MV-4-11 (cell line): ENCODE measurements at places on chromosomes 1 and 21.

DNA sequence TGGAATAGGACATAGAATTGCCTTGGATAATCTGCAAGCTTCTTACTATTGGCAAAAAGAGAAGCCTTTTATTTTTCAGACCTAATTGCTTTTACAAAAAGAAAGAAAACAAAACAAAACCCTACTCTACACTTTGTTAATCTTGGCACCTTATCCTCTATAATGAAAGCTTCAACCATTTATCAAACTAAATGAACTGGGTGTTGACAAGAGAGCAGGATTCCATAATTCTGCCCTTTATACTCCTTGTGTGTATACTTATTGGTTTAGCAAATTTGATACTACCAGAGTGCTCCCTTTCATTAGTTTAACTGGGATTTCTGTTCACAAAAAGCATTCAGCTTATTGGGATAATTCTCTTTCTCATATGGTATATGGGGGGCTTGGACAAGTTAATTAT lies 3.0 kb upstream of the TMCC2 start:
- no peak for DNase-seq

DNA sequence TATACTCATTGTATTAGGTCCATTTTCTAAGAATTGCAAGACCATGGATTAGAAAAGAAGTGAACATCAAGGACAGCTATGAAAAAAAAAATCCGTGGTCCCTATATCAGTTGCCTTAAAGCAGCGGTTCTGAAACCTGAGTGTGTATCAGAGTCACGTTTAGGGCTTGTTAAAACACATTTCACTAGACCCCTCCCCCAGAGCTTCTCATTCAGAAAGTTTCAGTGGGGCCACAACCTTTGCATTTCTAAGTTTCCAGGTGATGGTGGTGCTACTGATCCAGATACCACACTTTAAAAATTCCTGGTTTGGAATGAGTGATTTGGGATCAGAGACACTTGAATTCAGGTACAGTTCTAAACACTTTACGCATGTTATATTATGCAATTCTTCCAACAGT lies 96.1 kb upstream of the PRMT6 start:
- no peak for DNase-seq

DNA sequence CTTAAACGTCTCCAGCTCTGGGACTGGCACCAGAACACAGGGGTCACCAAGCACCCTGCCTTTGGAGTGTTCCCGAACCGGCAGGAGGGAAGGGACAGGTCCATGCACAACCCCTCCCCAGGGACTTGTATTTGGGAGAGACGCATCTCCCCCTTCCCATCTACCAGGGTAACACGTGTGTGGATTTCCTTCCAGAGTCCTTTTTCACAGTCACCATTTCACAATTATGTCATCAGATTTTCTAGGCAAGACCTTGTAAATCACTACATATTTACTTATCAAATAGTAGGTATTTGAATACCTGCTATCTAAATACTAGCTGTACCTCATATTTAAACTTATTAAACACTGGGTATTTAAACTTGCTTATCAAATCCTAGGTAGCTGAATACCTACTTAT lies 57.4 kb upstream of the AJAP1 start:
- no peak for DNase-seq

DNA sequence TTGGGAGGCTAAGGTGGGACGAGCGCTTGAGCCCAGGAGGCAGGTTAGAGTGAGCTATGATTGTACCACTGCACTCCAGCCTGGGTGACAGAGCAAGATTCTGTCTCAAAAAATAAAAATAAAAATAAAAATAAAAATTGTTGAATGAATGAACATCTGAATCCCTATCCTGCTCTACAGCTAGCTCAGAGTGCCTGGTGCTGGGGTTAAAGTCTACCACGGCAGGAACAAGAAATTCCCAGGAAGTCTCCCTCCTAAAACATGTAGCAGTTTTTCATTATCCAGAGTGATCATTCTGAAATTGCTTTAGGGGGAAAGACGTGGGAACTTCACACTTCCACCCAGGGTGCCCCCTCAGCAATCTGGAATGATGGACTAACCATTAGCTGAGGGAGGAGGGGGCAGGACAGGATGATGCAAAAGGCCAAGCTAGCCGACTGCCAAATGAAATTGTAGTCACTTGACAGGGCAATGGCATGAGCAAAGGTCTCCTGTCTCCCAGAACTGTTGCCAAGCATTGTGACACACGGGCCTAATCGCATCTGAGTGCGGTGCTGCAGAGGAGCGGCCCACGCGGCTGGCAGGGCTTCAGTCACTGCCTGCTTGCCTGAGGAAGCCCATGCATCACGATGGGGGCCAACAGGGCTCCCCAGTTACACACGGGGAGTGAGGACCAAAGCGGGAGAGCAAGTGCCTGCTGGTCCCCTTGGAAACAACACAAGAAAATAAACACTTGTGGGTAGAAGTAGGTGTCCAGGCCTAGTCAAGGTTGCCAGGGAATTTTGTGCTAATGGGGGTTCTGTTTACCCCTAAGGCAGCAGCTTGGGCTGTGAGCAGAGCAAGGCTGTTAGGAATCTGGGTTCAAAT lies 85.7 kb downstream of the NENF start:
- no peak for DNase-seq

DNA sequence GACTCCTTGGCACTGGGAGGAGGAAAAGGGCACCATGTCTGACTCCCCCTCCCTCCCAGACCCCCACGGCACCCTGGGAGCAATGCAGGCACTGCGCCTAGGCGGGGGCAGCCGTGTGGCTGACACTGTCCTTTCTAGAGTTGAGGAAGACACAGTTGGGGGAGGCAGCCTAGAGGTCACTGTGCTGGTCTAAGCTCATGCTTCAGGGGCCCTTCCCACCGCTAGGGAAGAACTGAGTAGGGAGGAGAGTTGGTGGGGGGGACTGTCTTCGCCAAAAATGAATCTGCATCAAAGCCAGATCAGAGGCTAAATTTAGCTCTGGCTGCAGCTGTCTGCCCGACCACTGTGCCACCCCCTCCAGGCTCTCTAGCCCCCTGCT lies 3.4 kb downstream of the SEMA6C start:
- DNase-seq, result no peak

- DNase-seq, result peak; percentile 22
These were observed 25.7 kb downstream of the AKNAD1 start for GRCh38 chr1:108831225-108831624.
